ENCODE measurements at places on chromosomes 6 and 20.

DNA sequence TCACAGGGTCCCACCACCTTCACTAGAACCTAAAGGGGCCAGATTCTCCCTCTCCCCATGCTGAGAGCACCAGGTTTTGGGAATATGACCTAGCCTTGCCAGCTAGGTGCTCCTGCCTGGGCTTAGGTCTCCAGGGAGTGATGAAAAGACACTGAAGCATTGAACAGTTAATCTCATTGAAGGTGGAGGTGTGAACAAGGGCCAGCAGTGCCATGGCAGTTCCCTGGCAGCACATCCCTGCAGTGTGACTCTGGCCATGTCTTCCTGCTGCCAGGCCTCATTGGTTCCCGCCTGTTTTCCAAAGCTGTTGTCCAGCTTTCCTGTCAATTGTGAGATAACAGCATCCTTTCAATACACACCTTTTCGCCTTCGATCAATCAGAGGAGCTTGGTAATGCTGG is 10.9 kb downstream of the PPIL6 start:
- DNase-seq, result no peak

- no peak for DNase-seq
Observed at GRCh38 chr20:57008217-57008616, 258.2 kb downstream of the BMP7 start.

DNA sequence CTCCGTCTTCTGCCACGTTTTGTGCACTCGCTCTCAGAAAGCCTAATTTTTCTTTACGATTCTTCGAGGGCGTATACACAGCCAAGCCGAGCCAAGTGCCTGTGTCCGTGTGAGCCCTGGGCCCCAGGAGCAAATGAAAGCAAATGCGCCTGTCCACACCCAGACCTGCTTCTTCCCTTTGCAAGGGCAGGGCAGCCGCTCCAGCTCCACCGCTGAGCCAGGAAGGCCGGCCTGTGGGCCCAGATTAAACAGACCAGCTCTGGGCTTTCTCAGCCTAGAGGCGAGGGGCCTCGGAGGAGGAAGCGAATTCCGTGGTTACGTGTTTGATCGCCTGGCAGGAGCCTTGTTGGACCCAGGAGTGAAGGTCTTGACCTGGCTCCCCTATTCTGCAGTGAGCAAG is 184.6 kb downstream of the SMOC2 start:
- DNase-seq, result no peak

- no peak for DNase-seq
Observed at GRCh38 chr6:30006170-30007131, 54.6 kb upstream of the POLR1H start.

DNA sequence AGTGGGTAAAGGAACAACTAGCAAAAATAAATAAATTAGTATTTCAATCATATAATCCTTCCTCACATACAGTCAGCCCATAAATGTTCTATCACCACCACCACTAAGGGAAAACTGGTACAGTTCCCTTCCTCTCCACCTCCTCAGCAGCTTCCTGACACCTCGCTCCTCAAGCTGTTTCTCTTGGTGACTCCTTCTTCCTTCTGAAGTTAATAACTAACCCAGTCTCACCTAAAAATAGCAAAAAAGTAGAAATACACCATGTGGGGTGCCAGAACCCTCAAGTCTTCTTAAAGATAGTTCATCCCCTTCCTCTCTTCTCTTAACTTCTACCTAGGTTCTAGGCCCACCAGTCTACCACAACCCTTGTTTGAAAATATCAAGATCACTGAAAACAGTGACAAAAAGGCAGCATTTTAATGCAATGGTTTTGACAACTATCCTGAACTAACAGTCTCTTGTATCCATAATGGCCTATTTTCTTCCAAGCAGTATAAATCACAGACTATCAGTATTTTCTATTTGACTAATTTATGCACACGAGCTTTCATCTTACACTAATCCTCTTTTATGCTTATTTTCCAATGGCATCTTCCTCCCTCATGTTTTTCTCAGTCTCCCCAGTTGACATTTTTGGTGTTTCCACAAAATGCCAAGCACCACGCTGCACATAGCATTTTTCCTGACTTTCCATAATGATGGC is 85.5 kb downstream of the KHDC1L start:
- DNase-seq, result no peak

GRCh38 chr20:53019464-53019863 is 47.3 kb downstream of the TSHZ2 start:
- DNase-seq, result no peak

DNA sequence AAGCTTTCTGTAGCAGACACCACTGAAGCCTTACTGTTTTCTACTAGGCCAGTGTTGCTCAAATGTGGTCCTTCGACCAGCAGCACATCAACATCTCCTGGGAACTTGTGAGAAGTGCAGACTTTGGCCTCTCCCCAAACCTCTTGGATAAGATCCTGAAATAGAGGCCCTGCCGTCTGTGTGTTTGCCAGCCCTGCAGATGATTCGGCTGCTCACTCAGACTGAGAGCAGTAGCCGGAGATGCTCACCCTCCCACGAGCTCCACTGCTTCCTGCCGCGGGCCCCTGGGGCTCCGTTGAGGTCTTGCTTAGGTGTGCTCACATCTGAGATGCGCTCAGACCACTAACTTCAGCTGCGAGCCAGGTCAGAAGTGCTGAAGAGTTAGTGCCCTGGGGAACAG is 129.5 kb upstream of the SSTR4 start:
- DNase-seq, result no peak

- no peak for DNase-seq
Observed at GRCh38 chr6:40251637-40252300, 317.5 kb upstream of the MOCS1 start.

DNA sequence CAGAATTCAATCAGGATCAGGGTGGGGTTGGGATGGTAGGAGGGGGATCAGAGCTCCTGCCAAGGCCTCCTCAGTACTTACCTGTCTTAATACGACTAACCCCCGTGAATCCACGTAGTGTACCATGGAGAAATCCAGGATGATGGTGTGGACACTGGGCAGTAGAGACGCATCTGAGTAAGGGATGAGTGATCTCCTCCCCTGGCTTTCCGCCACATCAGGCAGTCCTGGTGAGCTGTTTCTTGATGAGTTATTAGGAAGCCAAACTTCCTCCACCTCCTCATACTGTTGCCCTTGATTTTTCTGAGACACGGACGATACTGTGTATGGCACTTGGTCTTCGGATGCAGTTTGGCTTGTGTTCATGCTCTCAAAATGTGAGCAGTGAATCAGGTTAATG is 34.2 kb upstream of the SRPK1 start:
- DNase-seq, result no peak

- DNase-seq, result no peak
Observed at GRCh38 chr6:14734052-14734415, 511.8 kb upstream of the JARID2 start.

GRCh38 chr6:15654250-15654649 is 8.6 kb downstream of the DTNBP1 start:
- DNase-seq, result no peak

- DNase-seq, result no peak
Observed at GRCh38 chr6:33481192-33481591, 26.8 kb downstream of the ZBTB9 start.

- no peak for DNase-seq
Observed at GRCh38 chr6:37487591-37488380, 11.9 kb downstream of the CCDC167 start.

GRCh38 chr20:50130995-50131394 is 18.0 kb upstream of the UBE2V1 start:
- DNase-seq, result no peak

- DNase-seq, result no peak
Observed at GRCh38 chr20:312067-312466, 13.3 kb upstream of the SOX12 start.

DNA sequence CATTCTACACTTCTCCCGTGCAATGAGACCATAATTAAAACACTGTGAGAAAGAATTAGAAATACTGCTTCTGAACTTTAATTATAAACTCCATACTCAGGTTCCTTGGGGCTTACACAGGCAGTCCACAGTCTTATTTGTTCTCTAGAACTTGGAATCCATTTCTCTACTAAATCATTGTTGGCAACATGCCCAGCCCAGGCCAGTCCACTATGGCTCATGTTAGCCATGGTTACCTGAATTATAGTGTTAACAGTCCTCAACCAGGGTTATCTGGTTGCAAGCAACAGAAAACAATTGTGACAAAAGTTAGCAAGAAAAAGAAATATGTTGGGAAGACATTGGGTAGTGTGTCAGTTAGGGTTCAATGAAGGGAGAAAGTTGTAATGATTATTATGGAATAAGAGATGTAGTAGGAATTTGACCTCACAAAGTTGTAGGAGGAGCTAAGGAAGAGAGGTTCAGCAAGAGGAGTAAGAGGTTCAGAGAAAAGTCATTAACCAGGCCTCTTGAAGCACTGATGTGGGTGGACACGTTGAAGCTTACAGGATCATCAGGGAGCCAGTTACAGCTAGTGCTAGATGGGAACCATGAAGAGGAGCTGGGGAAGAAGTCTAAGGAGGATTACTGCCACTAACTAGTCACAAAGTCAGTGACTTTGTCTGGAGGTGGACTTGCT is 352.5 kb upstream of the PRND start:
- no peak for DNase-seq

DNA sequence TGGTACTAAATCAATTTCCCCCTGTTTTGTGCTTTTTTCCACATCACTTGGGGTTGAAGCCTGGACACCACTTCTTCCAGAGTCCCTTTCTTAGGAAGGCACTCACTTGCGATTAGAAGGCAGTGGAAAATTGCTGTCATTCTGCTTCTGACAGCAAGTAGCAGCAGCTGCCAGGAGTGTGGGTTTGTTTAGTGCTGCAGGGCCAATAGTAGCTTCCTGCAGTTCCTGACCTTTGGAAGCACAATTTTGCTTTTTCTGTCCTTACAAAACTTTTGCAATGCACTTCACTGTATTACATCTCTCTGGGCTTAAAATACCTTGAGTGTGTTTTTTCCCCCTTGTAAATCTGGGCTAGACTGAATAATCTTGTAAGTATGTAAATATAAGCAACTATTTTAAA is 12.5 kb upstream of the HLA-DRA start:
- no peak for DNase-seq

DNA sequence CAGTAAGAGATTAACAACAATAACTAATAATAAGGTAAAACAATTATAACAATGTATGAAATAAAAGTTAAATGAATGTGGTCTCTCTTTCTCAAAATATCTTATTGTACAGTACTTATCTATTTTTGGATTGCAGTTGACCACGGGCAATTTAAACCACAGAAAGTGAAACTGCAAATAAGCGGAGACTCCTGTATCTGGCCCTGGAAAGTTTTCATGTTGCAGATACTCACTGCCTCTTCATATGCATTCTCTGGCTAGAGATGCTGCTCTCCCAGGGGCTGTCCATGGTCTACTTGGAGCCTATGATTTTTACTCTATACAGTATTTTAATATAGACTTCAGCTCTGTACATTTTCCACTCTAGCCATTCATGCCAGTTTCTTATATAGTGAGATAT is 230.8 kb downstream of the FUT9 start:
- no peak for DNase-seq

DNA sequence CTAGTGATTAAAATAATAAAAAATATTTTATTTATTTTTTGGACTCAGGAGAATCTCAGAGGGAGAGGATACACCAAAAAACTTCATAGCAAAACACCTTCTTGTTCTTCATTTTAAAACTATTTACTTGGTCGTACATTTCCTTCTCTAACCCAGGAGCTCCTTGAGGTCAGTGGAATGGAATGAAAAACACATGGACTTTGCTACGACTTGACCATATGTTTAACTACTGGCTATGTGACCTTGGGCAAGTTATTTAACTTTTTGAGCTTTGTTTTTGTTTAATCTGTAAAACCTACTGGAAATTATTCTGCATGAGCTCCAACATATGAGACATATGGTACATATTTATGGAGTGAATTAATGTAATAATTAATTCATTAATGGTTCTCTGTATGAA is 1005.5 kb upstream of the CITED2 start:
- DNase-seq, result no peak

- DNase-seq, result no peak
Observed at GRCh38 chr6:126812651-126813050, 305.8 kb upstream of the RSPO3 start.

- DNase-seq, result no peak
Observed at GRCh38 chr6:139588734-139589593, 214.5 kb upstream of the CITED2 start.

GRCh38 chr20:35347011-35347410 is 54.8 kb upstream of the FAM83C start:
- DNase-seq, result no peak

GRCh38 chr20:8670207-8670892 is 398.5 kb upstream of the PLCB4 start:
- DNase-seq, result no peak

- no peak for DNase-seq
Observed at GRCh38 chr6:12150812-12151432, 138.8 kb downstream of the HIVEP1 start.

Data from suprapubic skin (tissue), 4 donors.